ENCODE measurements at places on chromosomes 2 and 18.
A peak's percentile ranks its signal among the peaks of the same experiment; 100 is the strongest.

GRCh38 chr2:165064743-165065142 lies 109.4 kb upstream of the SLC38A11 start:
- ATAC-seq, result no peak

GRCh38 chr18:13464432-13465123 lies 246.0 kb downstream of the LDLRAD4 start:
- no peak for ATAC-seq

DNA sequence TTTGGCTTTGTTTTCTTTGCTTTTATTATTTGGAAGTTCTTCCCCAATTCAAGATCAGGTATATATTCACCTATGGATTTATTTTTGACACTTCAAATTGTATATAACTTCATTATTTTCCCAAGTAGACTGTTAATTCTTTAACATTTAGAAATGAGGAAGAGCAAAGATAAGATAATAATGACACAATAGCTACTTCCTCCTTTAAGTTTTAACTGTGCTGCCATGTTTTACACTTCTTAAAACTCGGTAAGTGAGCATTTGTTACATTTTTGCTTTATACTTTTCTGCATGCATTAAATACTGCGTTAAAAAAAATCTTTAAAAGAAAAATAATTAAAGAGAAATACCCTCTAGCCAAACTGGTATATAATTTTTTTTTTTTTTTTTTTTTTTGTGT lies 32.5 kb downstream of the SLC66A3 start:
- no peak for ATAC-seq

DNA sequence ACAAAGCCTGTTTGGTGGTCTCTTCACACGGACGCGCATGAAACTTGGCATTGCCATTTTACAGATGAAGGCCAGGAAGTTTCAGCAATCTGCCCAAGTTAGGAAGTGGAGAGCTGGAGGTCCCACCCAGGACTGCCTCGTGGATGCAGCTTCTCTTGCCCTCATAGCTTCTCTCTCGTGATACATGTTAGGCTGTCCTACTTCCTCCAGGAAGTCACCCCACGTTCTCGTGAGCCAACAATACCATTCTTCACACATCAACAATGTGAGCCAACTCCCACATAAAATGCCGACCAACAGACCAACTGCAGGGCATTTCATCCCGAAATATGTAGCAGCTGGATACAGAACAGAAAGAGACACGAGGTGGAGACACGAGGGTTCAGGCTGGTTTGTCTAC lies 85.3 kb downstream of the MREG start:
- ATAC-seq, result no peak

DNA sequence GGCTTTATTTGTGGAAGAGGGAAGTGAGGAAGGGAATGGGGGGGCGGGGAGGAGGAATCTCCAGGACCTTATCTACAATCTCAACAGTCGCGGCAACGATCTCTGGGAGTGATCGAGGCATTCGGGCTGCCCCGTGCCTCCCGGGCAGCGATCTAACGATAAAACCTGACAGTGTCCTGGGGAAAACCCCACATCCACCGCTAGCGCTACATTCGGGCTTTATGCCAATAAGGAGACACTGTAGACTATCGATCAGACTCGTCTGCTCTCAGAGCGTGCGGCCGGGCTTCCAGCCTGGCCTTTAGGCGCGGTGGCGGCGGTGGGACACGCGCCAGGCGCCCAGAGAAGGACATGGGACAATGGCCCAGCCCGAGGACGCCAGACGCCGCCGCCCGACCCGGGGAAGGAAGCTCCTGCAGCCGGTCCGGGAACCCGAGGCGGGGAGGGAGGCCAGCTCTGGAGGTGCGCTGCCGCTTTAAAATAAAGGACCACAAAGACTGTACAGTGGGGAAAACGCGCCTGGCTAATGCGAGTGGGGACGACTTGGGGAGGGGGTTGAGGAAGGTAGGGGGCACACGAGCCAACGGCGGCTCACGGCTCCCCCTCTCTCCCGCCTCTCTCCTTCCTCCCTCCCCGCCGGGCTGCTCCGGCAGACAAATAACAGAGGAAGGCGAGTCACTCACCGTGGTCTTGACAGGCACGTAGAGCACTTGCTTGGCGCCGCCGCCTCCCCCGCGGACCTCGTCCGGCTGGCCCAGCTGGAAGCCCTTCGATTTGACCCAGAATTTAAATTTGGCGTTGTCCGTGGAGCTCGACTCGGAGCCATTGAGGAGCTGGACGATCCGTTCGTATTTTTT lies 2.2 kb downstream of the NOL4 start:
- ATAC-seq, result peak; percentile 49

- ATAC-seq, result no peak
Measured at GRCh38 chr2:160392201-160392600, 101.4 kb downstream of the RBMS1 start.

GRCh38 chr2:182019731-182020130 lies 34.1 kb downstream of the PPP1R1C start:
- peak; percentile 47 for ATAC-seq

- no peak for ATAC-seq
Measured at GRCh38 chr2:23547725-23548124, 162.7 kb downstream of the KLHL29 start.

GRCh38 chr2:215612786-215613185 lies 176.9 kb upstream of the FN1 start:
- no peak for ATAC-seq

GRCh38 chr18:63683152-63683551 lies 19.6 kb upstream of the SERPINB11 start:
- peak; percentile 45 for ATAC-seq

DNA sequence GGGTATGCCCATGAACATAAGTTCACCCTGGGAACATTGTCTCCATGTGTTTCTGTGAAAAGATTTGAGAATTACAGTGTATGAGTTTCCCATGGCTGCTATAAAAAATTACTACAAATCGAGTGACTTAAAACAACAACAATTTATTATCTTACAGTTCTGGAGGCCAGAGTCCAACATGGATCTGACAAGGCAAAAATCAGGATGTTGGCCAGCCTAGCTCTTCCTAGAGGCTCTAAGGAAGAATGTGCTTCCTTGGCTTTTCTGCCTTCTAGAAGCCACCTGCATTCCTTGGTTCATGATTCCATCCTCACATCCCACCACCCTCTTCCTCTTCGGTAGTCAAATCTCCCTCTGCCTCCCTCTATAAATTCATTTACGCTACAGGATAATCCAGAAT lies 38.6 kb downstream of the FAM124B start:
- ATAC-seq, result no peak

GRCh38 chr18:22257022-22257543 lies 87.7 kb downstream of the GATA6 start:
- no peak for ATAC-seq

GRCh38 chr2:171157109-171157500 lies 3.6 kb downstream of the TLK1 start:
- ATAC-seq, result no peak

GRCh38 chr2:163633291-163633690 lies 102.5 kb downstream of the FIGN start:
- ATAC-seq, result no peak

DNA sequence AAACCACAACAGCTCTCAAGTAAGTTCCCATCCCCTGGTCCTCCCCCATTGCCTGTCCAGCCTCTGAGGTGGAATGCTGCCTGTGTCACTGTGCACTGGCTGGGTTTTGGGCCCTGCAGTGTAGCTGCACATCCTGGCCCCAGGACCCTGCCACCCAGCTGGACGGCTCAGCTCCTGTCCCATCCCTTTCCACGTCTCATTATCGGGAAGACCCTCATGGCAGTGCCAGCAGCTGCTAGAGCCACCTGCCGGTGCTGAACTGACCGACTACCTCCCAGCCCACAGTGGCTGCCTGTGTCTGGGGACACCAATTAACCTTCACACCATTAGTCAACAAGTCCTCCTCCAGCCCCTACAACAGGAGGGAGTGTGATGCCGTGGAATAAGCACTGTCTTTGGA lies 31.9 kb downstream of the ADCY3 start:
- no peak for ATAC-seq

DNA sequence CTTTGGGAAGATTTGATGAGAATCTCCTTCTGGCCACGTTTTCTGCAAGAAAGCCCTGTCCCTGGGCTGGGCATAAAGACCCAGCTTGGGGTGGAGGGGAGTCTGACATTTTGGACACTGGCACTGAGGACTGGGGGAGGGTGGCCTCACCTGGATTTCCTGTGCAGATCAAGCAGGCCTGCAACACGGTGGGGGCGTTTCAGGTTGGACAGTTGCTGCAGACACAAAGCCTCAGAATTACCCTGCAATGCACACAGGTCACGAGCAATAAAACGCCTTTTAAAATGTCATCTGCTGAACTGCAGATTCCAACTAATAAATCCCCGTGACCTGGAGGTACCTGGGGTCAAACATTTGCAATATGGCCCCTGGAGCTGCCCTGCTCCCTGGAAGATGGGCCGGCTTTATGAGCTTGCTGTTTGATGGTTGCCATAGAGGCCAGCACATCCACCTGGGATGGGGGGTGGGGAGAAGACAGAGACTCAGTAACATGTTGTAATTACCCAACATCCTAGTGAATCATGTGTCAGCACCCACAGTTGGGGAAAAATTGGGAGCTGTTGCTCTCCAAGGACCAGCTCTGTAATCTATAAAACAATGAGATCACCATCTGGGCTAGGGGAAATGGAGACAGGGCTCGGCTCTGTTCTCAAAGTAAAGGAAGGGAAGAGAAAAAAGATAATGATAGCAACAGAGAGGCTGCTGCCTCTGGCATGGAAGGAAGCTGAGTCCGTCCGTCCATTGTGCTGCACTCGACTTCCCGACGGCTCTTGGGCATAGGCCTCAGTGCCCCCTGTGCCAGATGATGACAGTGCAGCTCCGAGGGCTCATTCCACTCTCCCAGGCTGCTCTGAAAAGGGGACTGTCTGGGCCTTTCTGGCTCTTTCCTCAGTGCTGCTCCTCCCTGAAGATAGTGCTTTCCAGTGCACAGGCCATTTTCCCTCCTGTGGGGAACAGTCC lies 340.3 kb downstream of the CYRIA start:
- ATAC-seq, result no peak

GRCh38 chr2:219864154-219864553 lies 236.7 kb downstream of the SLC4A3 start:
- ATAC-seq, result no peak

GRCh38 chr2:203709416-203710040 lies 3.1 kb downstream of the CD28 start:
- ATAC-seq, result no peak

- ATAC-seq, result no peak
Measured at GRCh38 chr2:64643838-64644457, 9.8 kb downstream of the SERTAD2 start.

- ATAC-seq, result peak; percentile 96
Measured at GRCh38 chr2:227939271-227940027, 68.0 kb downstream of the DAW1 start.

- peak; percentile 76 for ATAC-seq
Measured at GRCh38 chr2:182822733-182823132, 43.7 kb downstream of the FRZB start.

DNA sequence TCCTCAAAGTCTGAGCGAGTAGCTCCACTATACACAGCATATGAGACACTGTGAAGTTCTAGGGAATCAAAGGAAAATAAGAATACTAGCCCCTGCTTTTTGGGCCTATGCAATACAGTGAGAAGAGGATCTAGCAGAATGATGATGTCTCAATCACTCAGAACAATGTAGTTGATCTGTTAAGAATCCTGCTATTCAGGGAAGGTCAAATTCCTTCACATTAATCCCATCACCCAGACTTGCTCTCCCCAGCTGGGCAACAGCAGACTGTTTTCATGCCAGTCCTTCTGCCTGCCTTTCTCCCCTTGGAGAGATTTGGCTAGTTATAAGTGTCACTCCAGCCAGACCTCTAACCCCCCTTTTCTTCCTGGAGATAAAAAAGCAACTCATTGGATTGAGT lies 230.0 kb upstream of the EPHA4 start:
- no peak for ATAC-seq

- ATAC-seq, result no peak
Measured at GRCh38 chr2:241530571-241530970, 22.2 kb upstream of the STK25 start.

DNA sequence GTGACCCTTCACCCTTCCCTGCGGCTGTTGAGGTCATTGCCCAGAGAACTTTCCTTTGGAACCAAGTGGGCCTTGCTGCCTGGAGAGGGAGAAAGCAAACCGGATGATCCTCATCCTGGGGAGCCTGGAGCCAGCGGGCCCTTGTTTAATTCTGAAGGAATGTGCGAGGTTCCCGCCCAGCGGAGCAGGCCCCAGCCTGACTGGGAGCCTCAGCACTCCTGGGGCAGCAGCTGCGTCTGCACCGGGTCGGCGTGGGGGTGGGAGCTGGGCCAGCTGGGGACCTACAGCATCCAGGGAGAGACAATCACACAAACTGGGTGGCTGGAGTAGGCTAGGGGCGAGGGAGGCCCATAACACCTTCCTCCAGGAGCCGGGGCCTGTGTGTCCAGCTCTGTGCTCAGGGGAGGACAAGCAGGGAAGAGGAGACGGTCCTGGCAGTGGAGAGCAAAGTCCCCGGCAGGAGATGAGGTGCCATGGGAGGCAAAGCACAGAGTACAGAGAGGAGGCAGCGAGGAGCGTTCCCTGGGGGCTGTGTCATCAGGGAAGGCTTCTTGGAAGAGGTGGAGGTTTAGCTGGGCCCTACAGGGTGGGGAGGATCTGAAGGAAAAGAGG lies 61.9 kb upstream of the HAAO start:
- ATAC-seq, result no peak

- ATAC-seq, result no peak
Measured at GRCh38 chr2:230018153-230018552, 50.6 kb downstream of the SLC16A14 start.

DNA sequence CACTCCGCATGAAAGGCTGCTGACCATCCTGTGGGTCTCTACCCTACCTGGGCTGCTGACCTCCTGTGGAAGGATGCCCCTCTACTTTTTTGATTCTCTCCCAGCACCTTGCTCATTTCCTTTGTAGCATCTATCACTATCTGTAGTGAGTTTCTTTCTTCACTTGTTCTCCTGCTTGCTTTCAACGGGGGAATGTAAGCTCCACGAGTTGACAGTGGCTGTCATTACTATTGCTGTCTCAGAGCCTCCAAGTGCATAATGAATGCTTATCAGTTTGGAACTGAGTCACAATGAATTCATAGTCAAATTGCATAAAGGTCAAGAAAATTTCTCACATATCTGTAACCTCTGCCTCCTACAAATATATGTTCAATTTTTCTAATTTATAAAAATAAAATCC lies 477.7 kb downstream of the PLCL1 start:
- ATAC-seq, result no peak

DNA sequence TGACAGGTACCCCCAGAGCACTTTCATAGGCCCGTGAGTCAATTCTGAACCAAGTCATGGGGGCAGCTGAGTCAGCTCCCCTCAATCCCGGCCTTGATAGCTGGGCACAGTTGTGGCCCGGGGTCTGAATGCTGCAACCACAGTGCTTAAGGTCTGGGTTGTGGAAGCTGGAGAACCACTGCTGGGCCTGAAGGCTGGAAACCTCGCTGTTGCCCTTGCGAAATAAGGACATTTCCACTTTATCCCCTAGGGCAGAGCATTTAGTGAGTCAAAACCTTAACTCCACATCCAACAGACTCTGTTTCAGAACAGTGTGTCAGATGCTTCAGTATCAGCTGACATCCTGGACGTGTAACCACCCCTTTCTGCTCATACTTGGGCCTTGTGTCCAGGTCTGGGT lies 58.6 kb downstream of the SP110 start:
- ATAC-seq, result no peak

All from SK-N-SH treated with all-trans-retinoic acid at 6 μM for 48 hours (cell line).